ENCODE measurements at places on chromosomes 13 and 19.

GRCh38 chr19:18438331-18439024, 545 bp upstream of the ISYNA1 start:
- DNase-seq: no peak

- no peak for DNase-seq
These were observed 2301.2 kb downstream of the PCDH9 start for GRCh38 chr13:64928696-64929499.

- DNase-seq: no peak
These were observed 6.6 kb downstream of the ZNF837 start for GRCh38 chr19:58374200-58374599.

GRCh38 chr13:83499286-83499685, 383.0 kb downstream of the SLITRK1 start:
- no peak for DNase-seq

- DNase-seq: no peak
These were observed 331.6 kb downstream of the DLEU7 start for GRCh38 chr13:50511877-50512341.

DNA sequence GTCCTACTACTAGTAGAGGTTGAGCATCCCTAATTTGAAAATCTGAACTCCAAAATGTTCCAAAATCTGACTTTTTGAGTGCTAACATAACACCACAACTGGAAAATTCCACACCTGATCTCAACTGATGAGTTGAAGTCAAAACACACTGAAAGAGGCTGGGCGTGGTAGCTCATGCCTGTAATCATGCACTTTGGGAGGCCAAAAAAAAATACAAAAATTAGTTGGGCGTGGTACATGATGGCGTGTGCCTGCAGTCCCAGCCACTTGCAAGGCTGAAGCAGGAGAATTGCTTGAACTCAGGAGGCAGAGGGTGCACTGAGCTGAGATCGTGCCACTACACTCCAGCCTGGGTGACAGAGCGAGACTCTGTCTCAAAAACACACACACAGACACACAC, 29.9 kb downstream of the USP12 start:
- DNase-seq: no peak

DNA sequence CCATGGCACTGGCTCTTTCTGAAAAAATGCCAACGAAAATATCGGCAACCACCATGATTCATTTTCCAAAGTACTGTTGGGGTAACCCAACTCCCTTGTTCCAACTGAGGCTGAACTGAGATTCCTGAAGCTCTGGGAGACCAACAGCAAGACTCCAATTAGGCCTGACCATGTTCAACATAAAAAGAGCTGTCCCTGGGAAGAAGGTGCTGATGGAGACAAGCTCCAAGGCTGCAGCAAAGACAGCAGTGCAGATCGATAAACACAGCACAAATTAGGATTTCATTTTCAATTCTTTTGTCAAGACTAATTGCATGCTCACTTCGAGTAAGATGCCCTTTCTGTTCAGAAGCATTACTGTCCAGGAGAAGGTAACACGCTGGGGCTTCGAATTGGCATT, 968.0 kb downstream of the UQCRFS1 start:
- DNase-seq: no peak

GRCh38 chr13:52851137-52851962, 2.9 kb upstream of the PCDH8 start:
- no peak for DNase-seq

DNA sequence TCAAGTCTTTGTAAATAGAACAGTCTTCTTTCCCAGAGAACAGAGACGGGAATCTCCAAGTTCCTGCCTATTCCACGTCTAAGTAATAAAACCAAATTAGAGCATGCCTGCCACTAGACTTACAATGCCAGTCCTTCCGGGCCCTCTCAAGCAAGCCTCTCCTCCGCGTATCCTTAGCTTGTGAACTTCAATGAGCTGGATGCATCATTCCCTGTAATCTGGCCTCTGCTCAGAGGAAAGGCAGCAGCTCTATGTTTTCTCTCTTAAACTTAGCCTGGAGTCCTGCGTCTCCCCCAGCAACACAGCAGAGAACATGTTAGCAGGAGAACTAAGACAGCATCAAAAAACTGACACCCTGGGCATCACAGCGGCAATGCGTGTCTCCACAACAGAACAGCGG, 8.2 kb downstream of the NALCN start:
- DNase-seq: no peak

- no peak for DNase-seq
These were observed 1556.0 kb downstream of the EFNB2 start for GRCh38 chr13:104979281-104980030.

DNA sequence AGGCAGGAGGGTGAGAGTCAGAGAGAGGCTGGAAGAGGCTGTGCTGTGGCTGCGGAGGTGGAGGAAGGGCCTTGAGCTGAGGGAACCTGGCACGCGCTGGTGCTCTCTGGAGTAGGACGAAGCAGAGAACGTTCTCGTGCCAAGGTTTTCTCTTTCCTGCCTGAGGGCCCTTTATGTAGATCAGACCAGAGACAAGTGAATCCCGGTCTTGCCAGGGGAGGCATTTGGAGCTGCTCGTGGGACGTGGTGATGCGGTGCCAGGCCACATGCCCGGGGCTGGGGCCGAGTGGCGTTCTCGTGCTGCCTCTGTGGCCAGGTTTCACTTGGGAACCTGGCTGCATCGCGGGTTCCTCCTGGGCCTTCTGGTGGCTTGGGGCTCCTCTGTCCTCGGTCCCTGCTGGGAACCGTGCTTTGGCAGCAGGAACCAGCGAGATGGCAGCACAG, 54.2 kb downstream of the KDM4B start:
- no peak for DNase-seq

DNA sequence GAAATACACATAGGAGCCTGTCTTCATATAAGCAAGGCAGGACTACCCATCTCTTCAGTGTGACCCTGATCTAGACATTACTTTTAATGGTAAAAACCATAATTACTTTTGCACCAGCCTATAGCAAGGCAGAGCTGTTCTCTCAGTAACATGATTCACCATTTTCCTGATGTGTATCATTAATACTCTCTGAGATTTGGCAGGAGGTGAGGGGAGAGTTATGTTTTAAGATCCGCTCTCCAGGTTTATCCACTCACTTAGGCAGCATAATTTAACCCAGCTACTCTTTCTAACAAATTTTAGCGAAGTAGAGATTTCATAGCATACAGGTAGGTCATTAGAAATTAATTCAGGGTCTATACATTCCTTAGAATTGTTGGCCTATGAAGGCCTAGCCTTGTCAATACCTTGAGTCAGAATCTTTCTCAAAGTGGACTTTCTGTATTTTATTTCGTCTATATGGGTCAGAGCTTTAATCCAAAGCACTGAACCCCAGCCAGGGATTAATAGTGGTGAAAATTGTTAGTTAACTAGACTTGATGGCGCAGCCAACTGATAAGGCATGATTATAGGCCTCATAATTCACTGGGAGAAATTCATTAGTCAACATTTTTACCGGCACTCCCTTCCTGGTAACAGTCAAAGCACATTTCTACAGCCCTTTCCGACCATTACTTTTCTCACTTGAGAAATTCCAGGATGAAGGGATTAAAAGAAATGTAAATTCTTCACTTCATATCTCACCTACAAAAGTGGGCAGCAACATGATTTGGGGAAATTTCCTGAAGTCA, 955.1 kb downstream of the DIAPH3 start:
- no peak for DNase-seq

DNA sequence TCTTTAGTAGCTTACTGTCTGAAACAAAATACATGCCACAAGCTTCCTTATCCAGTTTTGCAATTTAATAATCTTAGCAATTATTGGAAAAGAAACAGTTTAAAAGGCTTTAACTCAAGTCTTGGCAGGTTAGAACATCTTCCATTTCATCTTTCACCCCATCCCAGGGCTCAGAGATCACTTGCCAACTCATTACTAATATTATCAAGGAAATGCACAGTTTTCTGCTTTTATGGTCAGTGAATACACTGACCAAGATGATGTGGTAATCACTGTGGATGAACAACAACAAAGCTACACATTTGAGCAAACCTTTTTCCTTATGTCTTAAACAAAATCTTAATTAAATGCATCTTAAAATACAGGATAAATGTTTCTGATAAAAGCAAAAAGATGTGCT, 48.0 kb upstream of the ITM2B start:
- DNase-seq: no peak

DNA sequence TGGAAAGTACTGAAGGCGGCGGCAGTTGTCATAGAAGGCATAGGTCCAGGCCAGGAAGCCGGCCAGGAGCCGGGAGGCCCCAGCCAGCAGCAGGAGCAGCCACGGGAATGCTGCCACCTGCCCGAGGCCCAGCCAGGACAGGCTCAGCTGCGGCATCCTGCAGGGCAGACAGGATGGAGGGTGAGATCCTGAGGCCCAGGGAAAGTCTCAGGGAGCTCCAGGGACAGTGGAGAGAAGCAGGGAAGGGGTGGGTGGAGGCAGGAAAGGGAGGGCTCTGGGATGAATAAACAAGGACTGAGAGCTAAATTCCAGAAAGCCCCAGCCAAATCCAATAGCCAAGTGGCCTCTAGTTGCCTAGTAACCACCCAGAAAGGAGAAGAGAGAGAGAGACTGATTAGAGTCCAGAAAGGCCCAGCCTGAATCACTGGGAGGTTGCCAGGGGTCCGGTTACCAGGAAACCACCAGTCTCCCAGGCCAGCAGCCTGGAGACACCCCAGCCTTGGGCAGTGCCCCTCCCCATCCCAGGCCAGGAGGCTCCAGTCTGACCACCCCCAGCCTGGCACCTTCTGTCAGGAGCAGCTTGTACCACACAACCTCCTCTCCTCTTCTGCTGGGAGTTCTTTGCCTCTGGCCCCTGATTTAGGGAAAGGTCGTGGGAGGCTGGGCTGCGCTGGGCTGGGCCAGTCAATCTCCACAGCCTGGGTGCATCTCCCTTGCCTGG, 7.5 kb upstream of the OR10H5 start:
- no peak for DNase-seq

DNA sequence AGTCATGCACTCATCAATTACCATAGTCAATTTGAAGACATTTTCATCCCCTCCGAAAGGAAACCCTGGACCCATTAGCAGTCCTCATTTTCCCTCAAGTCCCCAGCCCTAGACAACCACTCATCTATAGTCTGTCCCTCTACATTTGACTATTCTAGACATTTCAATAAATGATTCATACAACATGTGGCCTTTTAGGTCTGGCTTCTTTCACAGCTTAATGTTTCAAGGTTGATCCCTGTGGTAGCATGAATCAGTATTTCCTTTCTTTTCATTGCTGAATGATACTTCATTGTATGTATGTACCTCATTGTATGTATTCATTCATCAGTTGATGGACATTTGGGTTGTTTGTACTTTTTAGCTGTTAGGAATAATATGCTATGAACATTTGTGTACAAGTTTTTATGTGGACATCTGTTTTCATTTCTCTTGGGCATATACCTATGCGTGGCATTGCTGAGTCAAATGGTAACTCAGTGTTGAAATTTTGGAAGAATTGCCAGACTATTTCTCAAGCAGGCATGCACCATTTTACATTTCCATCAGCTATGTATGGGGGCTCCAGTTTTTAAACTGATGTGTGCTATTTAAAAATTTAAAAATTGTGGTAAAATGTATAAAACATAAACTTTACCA, 18.4 kb downstream of the SPATA13 start:
- no peak for DNase-seq

DNA sequence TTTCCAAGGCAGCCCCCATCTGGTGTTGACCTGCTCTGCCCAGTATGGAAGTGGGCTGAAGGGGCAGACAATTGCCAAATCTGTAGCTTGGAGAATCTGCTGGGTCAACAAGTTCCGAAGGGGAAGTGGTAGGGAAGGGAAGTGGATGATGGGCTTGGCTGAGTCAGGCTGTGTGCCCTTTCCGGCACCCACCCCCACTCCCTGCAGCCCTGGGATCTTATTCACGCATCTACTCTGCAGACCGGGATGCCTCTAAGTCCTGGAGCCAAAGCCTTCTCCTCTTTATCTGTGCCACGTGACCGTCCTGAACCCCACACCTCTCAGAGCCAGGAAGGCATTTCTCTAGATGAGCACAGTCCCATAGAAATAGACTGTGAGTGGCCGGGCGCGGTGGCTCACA, 7.5 kb upstream of the C5AR2 start:
- DNase-seq: no peak

DNA sequence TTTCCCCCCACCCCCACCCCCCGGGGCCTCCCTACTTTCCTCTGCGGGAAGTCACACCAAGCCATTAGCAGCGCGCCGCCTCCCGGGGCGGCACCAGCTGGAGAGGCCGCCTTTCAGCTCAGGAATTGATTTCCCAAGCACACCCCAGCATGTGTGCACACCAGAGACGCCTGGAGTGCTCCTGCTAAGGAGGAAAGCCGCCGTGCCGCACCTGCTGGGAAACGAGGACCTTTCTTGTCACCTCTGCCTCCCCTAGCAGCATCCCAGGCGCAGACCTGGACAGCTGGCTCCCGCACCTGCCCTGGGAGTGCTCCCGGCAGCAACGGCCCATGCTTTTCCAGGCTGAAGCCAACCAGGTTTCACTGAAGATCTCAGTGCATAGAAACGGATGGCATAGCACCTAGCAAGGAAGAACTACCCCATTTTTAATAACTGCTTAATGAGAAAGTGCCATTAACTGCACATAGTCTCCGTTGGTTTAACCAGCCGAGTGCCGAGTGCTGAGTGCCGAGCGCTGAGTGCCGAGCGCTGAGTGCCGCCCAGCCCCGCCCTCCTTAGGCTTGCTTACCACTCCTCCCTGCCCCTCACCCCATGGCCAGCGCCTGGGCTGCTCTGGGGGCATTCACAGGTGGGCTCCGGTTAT, 165.0 kb downstream of the USP12 start:
- no peak for DNase-seq

GRCh38 chr13:32277839-32278238, 37.3 kb downstream of the ZAR1L start:
- no peak for DNase-seq

- DNase-seq: no peak
These were observed 473.6 kb downstream of the FOXO1 start for GRCh38 chr13:40192858-40193257.

GRCh38 chr13:63909726-63910375, 2494.2 kb upstream of the PCDH20 start:
- DNase-seq: no peak

- DNase-seq: peak; percentile 21
These were observed 1.2 kb downstream of the SEMA6B start for GRCh38 chr19:4557971-4558941.

- DNase-seq: no peak
These were observed 201.7 kb upstream of the UBL3 start for GRCh38 chr13:30052120-30052519.

- DNase-seq: no peak
These were observed 100.6 kb downstream of the PTPRS start for GRCh38 chr19:5240011-5240410.

GRCh38 chr19:42563352-42564210, 31.1 kb downstream of the CEACAM8 start:
- DNase-seq: no peak
